ENCODE measurements at places on chromosomes 13 and 19. TPM values are rescaled to one million over a fixed set of nuclear protein-coding genes. Genes with fewer than 3 reads are reported as not detected.
A peak's percentile ranks its signal among the peaks of the same experiment; 100 is the strongest.

DNA sequence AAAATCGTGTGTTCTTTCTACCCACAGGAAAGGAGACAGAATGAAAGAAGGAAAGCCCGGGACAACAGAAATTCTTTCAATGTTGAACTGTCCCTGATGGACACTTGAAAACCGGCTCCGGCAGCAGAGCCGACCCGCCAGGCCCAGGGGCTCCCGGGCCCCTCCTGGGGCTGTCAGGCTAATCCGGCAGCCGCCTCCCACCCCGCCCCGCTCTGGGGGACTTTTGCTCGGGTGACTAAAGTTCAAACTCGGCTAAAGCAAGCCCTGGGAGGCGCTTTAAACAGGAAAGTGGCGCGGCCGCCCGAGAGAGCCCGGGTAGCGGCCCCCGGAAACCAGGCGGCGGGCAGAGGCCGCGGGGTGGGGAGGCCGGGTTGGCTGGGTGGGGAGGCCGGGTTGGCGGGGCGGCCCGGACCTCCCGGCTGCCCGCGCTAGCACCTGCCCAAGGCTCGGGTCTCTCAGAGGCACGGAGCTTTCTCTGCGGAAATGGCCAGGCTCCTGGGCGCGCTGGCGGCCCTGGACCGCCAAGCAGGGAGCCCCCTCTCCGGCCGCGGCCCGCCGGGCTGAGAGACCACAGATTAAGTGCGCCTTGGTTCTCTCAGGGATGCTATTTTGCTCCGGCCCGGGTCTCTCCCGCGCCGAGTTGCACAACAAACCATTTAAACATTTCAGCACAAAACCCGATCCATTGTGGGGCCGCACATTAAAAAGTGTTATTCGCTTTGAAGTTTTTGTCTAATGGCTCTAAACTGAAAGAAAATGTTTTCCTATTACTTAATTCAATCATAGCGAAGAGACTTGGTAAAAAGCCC, 2.6 kb upstream of the GSX1 start:
- no peaks in the 10 kb centered on the region for H3K36me3 ChIP-seq
- no peak overlapping the region for H3K4me3 ChIP-seq
- H3K27ac ChIP-seq, result no peak overlapping the region

The IGFLR1 gene
- total RNA-seq, result 25.8 TPM

DNA sequence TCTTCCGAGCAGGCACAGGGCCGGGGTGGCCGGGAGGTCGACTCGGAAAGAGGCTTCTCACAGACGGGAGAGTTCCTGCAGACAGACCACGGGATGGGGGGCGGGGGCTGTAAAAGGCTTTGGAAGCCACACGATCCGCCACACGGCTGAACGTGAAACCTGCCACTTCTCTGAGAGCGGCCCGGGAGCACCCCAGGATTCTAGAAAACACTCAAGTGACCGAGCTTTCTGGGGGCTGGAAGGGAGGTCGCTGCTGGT, 15.6 kb upstream of the SLC39A3 start:
- no peak overlapping the region for H3K27ac ChIP-seq
- DNase-seq, result no peak
- H3K36me3 ChIP-seq, result peaks cover 75% of the 10 kb centered on the region
- no peak overlapping the region for H3K4me3 ChIP-seq

GRCh38 chr19:47256693-47257410, 527 bp downstream of the CCDC9 start:
- no peaks in the 10 kb centered on the region for H3K36me3 ChIP-seq
- peaks cover 12% of the 10 kb centered on the region for H3K4me1 ChIP-seq
- H3K4me3 ChIP-seq, result peak overlapping the region; percentile 50
- no peaks in the 10 kb centered on the region for H3K27me3 ChIP-seq
- H3K27ac ChIP-seq, result peak overlapping the region; percentile 89

The FAM187B gene
- not detected for total RNA-seq

DNA sequence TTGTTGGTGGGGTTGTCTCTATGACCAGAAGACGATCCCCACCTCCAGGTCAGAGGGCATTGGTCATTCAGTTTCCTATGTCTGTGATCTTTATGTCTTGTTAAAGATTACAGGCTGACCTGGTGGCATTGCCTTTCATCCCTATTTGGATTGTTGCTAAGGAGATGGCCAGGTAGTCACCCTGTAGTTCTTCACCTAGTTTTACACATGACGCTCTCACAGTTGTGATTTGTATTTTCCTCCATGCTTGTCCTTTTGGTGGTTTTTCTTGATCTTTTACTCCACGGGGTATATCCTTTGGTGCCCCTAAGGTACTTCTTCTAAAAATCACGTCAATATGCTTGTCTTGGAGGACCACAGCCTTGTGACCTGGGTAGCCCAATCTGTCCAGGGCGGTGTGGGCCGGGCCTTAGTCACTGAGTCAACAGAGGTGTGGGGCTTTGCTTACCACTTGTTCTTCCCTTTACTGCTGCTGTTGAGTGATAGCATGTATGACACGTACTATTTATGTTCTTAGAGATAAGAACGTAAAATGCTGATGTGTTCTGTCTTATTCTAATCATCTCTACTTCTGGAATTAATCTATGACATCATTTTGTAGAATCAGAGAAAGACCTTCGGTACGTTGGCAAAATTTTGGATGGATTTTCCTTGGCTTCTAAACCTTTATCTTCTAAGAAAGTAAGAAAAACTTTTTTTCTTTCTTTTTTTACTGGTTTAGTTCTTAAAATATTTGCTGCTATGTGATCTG, 20.1 kb downstream of the GPATCH1 start:
- no peaks in the 10 kb centered on the region for H3K4me1 ChIP-seq
- DNase-seq, result no peak
- no peaks in the 10 kb centered on the region for H3K27me3 ChIP-seq
- H3K27ac ChIP-seq, result no peak overlapping the region

Data from left lung (tissue), 14 donors.